ENCODE measurements at places on chromosomes 16 and 17.
A peak's percentile ranks its signal among the peaks of the same experiment; 100 is the strongest.

DNA sequence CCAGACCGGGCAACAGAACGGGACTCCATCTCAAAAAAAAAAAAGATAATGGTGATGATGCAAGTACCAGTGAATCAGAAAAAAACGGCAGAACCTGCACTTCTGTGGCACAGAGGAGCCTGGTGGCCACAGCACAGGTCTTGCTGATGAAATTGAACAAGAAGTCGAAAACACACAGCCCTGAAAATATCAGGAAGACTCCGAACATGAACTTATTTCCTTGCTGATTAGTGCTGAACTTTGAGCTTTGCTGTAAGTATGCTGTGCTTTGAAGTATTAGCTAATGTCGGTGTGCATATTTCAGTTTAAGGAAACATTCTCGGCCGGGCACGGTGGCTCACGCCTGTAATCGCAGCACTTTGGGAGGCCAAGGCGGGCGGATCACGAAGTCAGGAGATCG lies 10.9 kb upstream of the MYO15B start:
- DNase-seq = no peak

DNA sequence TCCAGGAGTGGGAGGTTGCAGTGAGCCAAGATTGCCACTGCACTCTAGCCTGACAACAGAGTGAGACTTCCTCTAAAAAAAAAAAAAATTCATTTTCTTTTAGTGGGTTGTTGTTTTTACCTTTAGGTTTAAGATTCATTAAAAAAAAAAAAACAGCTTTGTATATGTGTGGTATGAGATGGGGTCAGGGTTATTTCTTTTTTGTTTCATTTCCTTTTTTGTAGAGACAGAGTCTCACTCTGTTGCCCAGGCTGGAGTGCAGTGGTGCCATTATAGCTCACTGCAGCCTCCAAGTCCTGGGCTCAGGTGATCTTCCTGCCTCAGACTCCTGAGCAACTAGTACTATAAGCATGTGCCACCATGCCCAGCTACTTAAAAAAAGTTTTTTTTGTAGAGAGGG lies 47.0 kb downstream of the BCAS3 start:
- DNase-seq = no peak

DNA sequence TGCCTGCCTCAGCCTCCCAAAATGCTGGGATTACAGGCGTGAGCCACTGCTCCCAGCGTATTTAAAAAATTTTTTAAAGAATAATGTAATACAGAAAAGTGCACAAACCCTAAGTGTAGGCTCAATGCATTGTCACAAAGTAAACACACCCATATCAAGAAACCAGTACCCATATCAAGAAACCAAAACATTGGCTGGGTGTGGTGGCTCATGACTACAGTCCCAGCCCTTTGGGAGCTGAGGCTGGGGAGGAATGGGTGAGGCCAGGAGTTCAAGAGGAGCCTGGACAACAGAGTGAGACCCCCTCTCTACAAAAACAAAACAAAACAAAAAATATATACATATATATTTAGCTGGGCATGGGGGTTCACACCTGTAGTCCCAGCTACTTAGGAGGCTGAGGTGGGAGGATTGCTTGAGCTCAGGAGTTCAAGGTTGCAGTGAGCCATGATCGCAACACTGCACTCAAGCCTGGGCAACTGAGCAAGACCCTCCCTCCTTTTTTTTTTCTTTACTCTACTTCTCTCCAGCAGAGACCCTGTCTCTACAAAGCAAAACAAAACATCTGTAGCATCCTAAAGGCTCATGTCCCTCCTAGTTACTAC lies 9.3 kb upstream of the PRR14 start:
- DNase-seq = no peak

- DNase-seq = no peak
Observed at GRCh38 chr17:79667121-79667715, 56.4 kb upstream of the RBFOX3 start.

- DNase-seq = no peak
Observed at GRCh38 chr16:85075236-85075924, 36.9 kb downstream of the CIBAR2 start.

DNA sequence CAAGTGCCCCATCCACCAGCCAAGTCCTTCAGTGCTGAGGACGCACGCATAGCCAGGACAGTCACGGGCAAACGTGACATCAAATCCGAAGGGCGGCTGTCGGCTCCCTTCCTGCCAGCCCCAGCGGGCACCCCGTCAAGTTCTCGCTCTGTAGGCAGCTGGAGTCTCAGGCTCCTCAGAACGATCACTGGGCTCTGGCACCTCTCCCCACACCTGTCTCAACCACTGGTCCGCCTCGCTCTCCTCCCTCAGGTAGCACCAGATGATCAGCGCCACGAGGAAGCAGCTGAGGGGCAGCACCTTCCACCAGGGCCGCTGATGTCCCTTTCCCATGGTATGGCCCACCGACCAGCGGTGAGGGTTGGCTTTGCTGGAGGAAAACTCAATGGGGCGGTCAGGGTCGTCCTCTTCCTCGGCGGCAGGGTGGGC lies 422 bp downstream of the UQCC4 start:
- DNase-seq = no peak

DNA sequence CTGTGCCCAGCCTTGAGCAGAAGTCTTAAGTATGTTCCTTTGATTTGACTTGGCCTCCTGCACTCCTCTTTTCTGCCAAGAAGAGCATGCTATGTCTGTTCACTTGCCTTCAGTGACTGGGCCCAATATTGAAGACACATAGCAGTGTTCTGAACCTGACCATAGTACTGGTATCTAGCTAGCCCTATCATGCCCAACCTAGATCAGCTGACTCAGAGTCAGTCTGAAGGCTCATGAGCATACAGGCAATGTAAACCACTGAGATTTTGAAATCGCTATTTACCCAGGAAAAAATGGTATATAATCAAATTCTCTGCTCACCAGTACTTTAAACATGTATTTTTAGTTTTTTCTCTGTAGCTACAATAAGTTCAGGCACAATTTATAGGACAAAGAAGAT lies 129.4 kb downstream of the TANC2 start:
- DNase-seq = no peak

- peak; percentile 59 for DNase-seq
Observed at GRCh38 chr17:50507871-50508572, at the start of gene MYCBPAP. TSS of gene MYCBPAP (plus strand) at chr17:50508439. CDS start at chr17:50508675, 236 bp downstream.

GRCh38 chr17:80026359-80027042 lies 9.2 kb downstream of the TBC1D16 start:
- peak; percentile 76 for DNase-seq

DNA sequence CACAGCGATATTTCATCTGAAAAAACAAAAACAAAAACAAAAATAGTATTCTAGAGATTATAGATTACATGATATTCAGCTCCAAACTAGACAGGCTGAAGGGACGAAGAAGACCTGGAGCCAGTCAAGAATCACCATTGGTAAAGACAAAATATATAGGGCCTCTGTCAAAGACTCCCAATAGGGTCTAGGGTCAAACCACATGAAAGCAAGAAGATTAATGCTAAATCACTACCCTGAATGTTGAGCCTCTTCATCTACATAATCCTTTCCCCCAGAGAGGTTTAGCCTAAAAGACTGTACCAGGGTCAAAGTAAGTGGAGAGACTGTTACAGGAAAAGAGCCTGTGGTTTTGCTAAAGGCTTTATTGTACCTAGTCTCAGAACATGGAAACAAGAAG lies 10.8 kb upstream of the NME1 start:
- DNase-seq = no peak

- no peak for DNase-seq
Observed at GRCh38 chr17:17540278-17540906, 44.2 kb upstream of the RASD1 start.

DNA sequence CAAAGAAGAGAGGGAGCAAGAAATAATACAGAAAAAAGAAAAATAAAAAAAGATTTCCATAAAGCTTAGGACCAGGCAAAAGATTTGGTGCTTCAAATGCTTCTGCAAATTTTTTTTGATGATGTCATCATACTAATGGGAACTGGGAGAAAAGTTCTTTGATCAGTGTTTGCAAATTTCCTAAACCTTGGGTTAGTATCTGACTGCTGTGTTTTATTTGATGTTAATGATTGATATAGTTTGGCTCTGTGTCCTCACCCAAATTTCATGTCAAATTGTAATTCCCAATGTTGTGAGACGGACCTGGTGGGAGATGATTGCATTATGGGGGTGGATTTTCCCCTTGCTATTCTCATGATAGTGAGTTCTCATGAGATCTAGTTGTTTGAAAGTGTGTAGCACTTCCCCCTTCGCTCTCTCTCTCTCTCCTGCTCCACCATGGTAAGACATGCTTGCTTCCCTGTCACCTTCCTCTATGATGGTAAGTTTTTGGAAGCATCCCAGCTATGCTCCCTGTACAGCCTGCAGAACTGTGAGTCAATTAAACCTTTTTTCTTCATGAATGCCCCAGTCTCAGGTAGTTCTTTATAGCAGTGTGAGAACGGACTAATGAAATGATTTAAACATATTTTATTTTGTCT lies 72.6 kb downstream of the TMEM100 start:
- no peak for DNase-seq

GRCh38 chr17:29461483-29462206 lies 71.5 kb downstream of the TAOK1 start:
- DNase-seq = no peak

GRCh38 chr17:75406222-75406615 lies 741 bp upstream of the GRB2 start:
- no peak for DNase-seq

DNA sequence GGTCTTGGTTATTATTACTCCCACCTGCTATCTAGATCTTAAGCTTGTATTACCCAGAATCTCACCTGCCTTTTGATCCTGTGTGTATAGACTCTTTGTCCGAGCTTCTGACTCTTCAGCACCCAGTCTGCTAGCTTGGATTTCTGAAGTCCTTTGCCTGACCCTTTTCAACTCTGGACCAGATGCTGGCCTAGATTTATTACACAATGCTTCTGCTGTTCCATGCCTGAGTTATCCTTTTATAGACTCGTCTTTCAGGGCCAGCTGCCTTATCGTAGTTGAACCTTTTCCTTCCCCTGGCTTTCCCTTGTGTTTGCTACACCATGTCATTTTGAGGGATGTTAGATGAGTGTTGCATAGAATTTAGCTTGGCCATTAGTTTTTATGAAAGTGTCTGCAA lies 32.6 kb downstream of the RHOT1 start:
- DNase-seq = no peak

GRCh38 chr16:3038896-3039295 lies 2.2 kb upstream of the BICDL2 start:
- no peak for DNase-seq

- DNase-seq = no peak
Observed at GRCh38 chr16:13315642-13316427, 414.4 kb downstream of the SHISA9 start.

- peak; percentile 54 for DNase-seq
Observed at GRCh38 chr16:67183-67791, 5.1 kb downstream of the RHBDF1 start.

DNA sequence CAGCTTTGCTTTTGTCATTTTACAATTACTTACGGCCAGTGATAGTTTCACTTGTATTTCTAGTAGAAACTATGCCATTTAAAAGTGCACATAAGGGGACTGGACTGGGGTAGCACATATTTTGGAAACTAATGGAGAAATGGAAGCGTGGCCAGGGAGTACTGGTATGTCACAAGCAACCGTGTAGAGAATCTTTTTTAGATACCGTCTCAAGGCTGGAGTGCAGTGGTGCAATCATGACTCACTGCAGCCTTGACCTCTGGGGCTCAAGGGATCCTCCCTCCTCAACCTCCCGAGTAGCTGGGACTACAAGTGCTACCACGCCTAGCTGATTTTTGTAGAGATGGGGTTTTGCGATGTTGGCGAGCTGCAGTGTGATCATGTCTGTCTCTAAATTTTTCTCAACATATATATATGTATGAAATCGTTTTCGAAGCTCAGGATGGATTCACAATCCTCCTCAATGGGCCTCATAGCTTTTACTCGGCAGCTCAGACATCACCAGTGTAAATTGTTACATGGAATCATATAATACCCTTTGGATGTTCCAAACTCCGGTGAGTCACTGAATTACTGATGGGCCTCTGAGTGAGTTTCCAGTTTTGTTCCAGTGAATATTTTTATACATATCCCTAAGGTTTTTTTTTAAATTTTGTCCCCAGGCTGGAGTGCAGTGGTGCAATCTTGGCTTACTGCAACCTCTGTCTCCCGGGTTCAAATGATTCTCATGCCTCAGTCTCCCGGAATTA lies 51.7 kb downstream of the ZNF778 start:
- DNase-seq = no peak

DNA sequence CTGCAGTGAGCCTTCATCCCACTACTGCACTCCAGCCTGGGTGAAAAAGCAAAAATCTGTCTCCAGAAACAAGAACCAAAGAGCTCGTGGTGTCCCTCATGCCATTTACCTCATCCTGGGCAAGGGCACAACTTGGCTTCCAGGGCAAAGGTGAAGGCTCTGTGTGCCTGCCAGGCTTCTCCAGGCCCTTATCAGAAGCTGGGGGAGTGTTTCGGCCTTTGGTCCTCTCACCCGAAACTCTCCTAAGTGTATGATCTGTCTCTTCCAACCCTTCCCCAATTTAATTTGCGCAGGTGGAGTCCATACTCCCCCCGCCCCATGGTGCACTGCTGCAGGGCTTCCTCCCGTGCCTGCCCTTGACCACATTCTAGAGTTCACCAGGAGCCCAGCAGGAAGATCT lies 1.1 kb downstream of the CES2 start:
- DNase-seq = no peak

- no peak for DNase-seq
Observed at GRCh38 chr17:50199211-50199802, 2.1 kb downstream of the COL1A1 start.

GRCh38 chr17:2436316-2436905 lies 35.6 kb upstream of the MNT start:
- peak; percentile 83 for DNase-seq

- no peak for DNase-seq
Observed at GRCh38 chr17:57508671-57509070, 236.4 kb downstream of the CCDC182 start.

DNA sequence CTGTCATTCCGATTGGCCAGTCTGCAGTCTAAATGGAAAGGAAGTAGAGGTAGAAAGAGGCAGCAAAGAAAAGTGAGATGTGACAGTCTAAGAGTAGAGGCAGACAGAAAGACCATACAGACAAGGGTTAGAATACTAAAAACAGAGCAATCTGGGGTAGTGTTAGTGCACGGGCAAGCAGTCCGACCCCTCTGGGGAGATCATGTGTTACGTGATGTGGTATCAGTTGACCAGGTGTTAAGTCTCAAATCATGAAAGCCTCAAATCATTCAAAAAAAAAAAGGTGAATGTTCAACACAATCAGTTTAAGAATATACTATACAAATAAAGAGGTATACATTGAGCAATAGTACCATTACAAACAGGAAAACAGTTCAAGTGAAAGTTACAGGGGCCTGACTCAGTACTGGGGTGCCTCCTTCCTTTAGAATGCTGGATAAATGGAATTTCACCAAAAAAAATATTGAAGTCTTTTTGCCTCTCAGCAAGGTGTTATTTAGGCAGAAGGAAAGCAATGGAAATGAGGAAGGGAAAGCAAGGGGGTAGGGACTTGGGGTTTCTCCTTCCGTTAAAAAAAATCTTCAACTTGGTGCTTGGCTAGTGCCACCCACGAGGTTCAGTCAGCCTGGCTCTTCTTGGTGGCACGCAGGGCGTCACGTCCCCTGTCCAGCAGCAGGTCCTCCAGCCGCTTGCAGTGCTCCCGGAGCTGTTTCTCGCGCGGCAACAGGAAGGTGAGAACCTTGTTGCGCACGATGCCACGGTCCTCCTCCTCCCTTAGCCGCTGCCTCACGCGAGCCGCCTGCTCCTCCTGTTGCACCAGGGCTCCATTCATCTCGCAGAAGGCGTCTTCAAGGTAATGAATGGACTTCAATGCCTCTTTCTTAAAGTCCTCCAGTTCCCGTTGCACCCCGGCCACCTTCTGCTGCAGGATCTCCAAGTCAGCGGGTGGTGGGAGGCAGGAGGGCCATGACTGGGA lies 616 bp downstream of the CCDC182 start:
- no peak for DNase-seq

Data from NCI-H1092 (cell line).